ENCODE measurements at places on chromosomes 12 and 14.

- no peak for DNase-seq
These were observed 78.7 kb downstream of the FSCB start for GRCh38 chr14:44428231-44428945.

DNA sequence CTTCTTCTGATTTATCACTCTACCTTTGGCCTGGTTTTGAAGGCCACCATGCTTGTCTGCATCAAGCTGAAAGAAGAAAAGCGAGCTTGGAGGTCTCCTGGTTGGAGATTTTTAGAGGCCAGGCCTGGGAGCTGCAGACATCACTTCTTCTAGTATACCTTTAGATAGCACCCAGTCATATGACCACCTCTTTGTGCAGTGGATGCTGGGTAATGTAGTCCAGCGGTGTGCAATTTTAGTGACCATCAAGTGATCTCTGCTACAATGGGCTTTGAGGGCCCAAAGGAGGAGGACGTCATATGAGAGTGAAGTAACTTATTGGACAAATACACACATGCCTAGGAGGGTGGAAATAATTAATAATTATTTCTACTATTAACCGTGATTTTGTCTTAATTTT, 15.2 kb upstream of the WNT5B start:
- DNase-seq: no peak

- no peak for DNase-seq
These were observed 326.1 kb downstream of the CACNA1C start for GRCh38 chr12:2378835-2379330.

- DNase-seq: no peak
These were observed 4.6 kb upstream of the PAPOLA start for GRCh38 chr14:96497586-96497985.

GRCh38 chr12:66002812-66003211, 127.7 kb downstream of the LLPH start:
- DNase-seq: no peak

GRCh38 chr14:69808919-69809808, 12.1 kb upstream of the SLC10A1 start:
- DNase-seq: no peak

GRCh38 chr12:122366685-122367475, 55.6 kb downstream of the CLIP1 start:
- DNase-seq: no peak

DNA sequence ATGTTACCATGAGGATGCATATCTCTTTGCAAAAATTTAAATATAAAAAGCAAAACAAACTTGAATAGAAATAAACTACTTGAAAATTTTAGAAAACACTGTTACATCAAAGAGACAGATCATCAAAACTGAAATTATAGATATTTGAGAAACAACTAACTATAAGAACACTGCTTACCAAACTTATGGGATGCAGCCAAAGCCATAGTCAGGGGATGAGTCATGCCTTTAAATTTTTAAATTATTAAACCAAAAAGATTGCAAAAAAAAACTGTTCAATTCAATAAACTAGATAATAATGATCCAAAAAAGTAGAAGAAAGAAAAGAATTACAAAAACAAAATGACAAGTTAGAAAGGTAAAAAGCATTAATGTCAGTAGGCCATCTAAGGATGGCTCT, 7.5 kb downstream of the BDKRB2 start:
- DNase-seq: no peak

GRCh38 chr14:83470466-83470865, 1936.8 kb upstream of the SEL1L start:
- no peak for DNase-seq

GRCh38 chr12:2936301-2936700, 22.9 kb upstream of the TEAD4 start:
- no peak for DNase-seq

DNA sequence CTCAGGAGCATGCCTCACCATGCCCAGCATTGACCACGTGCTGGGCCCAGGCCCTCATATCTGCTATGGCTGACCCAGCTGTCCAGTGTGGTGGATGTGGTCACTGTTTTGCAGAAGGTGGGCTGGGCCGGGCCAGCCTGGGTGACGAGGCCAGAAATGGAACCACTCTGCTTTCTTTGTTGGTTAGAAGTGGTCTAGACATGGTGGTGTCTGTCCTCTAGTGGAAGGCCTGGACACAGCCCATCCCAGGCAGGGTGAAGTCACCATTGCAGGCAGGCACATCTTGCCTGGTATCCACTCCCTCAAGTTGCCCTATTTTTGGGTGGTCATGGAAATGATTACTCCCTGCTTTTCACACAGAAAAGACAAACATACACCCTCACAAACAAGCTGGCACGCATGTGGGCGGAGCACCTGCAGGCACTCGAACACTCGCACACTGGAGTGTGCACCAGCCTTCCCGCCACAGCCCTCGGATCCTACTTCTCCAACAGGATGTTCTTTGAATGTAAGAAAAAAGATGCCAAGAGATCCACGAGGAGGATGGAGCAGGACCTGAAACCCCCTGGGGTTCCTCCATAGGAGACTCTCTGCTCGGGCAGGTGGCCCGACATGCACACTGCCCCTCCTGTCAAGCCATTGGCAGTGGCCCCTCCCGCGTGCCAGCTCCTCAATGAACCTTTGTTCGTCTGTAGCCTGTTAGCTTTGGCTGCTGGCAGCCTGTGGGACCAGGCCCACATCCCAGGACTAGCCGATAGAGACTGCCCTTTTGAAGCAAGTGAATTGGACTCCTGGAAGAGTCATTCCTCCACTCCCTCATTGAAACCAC, 38.4 kb downstream of the MLXIP start:
- DNase-seq: no peak

DNA sequence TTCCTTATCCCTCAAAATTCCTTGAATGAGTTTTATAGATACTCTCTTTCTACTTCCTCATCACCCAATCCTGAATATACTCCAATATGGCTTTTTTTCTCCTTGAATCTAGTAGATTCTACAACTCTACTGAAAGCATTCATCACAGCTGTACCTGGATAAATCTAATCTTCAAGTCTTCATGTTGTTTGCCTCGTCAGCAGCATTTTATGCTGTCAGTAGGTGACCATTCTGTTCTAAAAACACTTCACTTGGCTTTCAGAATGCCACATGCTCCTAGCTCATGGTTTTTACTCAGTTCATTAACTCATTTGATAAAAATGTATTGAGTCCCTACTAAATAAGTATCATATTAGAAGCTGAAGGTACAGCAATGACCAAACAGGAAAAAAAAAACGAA, 113.3 kb downstream of the NOVA1 start:
- no peak for DNase-seq

DNA sequence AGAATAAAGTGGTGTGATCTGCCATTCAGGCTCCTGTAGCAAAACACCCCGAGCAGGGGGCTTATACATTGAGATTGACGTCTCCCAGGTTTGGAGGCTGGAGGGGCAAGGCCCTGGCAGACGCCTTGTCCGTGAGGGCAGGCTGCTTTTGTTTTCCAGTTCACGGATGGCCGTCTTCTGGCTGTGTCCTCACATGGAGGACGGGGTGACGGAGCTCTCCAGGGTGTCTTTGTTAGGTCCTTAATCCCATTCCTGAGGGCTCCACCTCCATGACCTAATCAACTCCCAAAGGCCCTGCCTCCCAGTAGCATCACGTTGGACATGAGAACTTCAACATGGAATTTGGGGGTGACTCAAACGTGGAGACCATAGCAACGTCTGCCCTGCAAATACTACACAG, 147.7 kb downstream of the KIF26A start:
- DNase-seq: no peak

DNA sequence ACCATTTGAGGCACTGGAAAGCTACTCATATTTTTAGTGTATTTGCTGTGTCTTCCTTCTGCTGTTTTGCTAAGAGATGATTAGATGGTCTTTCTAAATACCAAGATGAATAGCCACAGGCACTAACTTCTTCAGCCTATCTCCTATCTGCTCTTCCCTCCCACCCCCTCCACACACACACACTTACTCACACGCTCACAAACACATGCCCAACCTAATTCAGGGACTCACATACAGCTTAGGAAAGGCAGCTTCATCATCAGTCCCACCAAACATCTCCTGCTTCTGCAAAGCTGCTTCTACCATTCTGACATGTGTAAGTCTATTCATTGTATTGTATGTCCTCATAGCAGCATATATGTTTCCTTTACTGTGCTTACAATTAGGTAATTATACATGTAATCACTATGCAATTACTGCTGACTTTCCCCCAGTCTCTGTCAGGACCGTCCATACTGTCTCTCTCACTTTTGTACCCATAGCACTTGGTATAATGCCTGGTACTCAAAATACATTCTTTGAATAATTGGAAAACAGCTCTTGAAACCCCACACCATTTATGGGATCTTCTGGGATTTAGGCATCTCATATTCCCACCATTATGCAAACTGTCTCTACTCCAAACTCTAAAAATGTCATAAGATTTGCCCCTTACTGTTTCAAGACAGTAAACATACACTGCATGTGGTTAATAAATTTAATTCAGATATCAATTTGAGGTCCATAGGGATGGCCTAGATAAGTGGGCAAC, 83.3 kb upstream of the HIF1A start:
- no peak for DNase-seq

DNA sequence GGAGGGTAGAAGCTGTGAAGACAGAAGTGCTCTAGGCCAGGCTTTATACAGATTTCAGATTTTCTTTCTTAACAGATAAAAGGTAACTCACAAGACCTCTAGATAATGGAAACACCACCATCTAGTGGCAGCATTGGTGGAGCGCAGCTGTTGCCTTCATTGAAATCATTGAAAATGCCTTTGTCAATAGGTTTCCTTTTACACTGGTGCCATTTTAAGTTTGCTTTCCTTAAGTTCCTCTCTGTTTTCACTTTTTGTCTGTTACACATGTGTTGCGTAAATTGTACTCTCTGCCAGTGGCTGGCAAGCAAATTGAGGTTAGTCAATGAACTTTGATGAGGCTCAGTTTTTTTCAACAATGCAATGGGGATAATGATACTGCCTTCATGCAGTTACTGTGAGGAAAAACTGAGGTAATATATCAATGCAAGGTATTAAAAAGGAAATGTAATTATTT, 31.1 kb downstream of the ALDH1L2 start:
- DNase-seq: peak; percentile 54

GRCh38 chr14:94423453-94424056, 29.0 kb downstream of the SERPINA11 start:
- DNase-seq: peak; percentile 7

GRCh38 chr14:31556191-31556590, 5.0 kb upstream of the NUBPL start:
- no peak for DNase-seq

GRCh38 chr12:22627371-22627770, 2.4 kb downstream of the ETNK1 start:
- DNase-seq: no peak

- DNase-seq: no peak
These were observed 205.1 kb upstream of the ABCD2 start for GRCh38 chr12:39824505-39825212.

GRCh38 chr14:29222671-29223268, 456.2 kb downstream of the FOXG1 start:
- DNase-seq: no peak

GRCh38 chr14:89444516-89445125, 27.6 kb upstream of the FOXN3 start:
- DNase-seq: no peak

DNA sequence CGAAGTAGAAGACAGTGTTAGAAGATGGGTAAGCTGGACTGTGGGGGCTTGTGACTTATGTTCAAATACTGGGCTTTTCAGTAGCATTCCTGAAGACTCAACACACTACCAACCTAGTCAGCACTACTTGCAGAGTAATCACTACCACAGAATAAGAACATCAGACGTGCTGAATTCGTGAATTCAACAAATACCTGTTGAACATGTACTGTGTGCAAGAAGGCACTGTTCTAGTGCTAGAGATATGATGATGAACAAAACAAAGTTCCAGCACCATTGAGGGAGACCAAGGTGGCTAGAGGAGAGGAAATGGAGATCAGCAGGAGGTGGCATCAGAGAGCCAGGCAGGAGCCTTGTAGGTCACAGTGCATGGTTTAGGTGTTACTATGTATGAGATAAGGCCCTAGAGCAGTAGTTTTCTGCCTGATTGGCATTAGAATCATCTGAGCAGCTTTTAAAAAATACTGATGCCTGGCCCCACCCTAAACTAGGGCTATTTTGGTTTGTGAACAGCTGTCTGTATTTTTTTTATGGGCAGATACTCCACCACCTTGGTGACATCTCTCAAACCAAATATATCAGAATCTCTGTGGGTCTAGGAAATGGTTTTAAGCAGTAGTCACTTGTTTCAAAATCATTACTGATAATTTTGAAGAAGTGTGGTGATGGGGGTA, 26.8 kb downstream of the FERMT2 start:
- no peak for DNase-seq

DNA sequence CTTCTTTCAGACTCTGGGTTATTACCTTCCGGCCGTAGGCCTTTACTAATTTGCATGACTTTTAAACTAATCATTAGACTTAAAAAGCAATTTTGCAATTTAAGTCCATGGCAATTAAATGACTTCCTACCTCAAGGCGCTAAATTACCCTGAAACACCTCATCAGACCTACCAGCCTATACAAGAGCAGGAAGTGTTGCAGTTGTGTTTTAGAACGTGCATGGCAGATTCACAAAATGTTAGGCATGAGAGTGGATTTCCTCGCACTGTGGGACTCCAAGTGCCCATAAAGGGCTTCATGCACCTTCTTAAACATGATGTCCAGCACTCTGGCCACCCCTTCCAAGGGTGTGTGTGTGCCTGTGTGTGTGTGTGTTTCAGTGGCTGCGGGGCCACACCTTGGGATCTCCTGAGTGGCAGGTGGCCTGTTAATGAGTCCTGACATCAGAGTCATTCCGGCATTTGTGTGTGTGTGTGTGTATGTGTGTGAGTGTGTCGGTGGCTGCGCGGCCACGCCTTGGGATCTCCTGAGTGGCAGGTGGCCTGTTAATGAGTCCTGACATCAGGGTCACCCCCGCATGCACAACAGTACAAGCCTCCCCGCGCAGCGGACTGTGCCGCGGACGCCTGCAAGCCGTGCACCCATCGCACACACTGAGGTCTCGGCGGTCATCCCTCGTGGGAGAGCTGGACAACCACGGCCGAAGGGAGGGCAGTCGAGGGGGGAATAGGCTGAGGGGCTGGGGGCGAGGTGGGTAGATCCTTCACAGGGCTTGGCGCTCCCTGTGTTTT, 900 bp downstream of the C2CD5 start:
- DNase-seq: peak; percentile 14

- no peak for DNase-seq
These were observed 9.4 kb upstream of the RPS6KL1 start for GRCh38 chr14:74932401-74932901.

Data from T-cell (primary cell).